Hippocampal formation (tissue), 2 donors: ENCODE measurements at places on chromosomes 5 and 9.

DNA sequence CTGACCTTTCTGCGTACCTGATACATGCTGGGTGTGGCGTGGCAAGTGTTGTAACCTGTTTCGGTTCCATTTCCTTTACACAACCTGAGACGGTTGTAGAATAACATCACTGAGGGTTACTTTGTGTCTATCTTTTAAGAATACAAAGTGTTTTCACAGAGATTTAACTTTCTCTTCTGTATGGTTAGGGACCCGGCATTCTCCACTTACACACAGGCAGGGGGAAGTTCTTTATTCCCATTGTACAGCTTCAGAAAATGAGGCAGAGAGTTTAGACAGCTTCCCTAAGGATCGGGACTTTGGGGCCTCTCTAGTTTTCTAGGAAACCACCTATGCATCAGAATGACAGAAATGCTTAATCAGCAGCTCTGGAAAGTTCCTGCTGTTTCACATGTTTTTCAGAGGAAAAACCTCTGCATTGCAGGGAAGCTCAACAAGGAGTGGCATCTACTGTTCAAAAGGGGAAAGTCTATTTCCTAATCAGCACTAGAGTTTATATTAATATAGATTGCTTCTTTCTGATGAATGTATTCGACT lies 41.3 kb downstream of the CAST start:
- DNase-seq, result no peak

- no peak for DNase-seq
These were observed 441.6 kb downstream of the CETN3 start for GRCh38 chr5:89967771-89968444.

DNA sequence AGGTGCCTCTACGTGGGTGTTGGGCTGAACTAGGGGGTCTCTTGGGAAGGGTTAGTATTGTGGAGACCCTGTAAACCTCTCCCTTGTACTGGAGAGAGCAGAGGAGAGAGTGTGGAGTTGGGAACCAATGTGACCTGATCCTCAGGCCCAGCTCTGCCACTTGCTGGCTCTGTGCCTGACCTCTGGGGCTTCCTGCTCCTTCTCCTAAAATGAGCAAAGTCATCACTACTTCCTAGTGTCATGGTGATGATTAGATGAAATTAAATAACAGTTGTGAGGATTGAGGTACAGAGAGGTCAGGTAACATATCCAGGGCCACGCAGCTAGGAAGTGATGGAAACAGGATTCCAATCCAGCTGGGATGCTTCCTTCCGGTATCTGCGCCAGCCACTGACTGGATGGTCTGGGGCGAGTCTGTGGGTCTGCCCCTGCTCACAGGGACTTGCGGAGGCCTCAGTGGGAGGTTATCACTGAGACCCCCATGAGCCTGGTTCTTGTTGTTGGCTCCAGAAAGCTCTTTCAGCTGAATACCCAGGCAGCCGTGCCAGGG lies 9.2 kb downstream of the GALNT10 start:
- DNase-seq, result no peak

- no peak for DNase-seq
These were observed 18.7 kb upstream of the SPATA31E1 start for GRCh38 chr9:87863882-87864465.

DNA sequence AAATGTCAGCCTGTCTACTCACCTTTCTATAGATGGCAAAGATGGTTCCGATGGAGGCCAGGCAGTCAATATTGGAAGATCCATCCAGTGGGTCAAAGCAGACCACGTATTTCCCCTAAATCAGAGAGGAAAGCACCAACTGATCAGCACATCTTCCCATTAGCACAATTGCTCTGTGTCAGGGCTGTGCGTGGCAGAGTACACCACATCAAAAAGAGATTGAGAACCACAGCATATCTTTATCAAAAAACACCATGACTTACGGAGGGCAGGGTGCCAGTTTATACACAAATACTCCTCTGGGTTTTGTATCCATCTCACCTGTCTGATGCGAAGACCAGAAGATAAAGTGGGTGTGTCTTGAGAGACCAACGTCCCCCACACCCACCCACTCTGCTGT lies 9.1 kb downstream of the FBP2 start:
- DNase-seq, result no peak
